Activated T-helper 17 cell treated with anti-CD3 and anti-CD28 coated beads, Interleukin-2, amount 50 U/mL, for 72 hours (primary cell): ENCODE measurements at places on chromosomes 4 and X.

GRCh38 chrX:136747003-136747986, 33.4 kb downstream of the ARHGEF6 start:
- peak; percentile 84 for ATAC-seq

DNA sequence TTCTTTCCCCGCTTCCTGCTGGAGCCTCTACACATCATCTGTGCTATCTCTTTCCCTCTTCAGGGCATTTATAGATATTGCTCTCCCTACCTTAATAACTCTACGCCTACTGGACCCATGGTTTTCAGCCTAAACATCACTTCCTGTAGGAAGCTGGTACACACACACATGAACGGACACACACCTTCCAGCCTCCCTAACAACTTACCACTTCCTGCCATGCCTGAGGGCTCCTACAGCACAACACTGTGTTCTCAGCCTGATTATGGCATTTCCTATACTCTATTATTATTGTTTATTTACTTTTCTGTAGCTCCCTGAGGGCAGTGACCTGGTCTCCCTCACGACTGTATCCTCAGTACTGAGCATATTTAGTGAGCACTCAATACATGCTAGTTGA, 163.6 kb upstream of the MAP3K15 start:
- peak; percentile 10 for ATAC-seq

DNA sequence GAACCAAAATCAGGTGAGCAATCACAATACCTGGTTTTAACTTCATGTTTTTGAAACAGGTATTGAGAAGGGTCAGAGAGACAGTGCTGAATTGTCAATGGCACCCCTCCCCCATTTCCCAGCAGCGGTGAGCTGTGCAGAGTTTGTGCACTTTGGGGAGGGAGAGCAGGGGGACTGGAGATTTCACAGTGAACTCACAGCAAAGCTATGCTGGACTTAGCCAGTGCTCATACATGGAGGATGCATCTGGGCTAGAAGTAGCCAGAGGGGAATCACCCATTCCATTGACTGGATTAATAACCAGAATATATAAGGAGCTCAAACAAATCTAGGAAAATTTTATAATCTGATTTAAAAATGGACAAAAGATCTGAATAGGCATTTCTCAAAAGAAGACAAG, 612.6 kb downstream of the STPG2 start:
- ATAC-seq: no peak

DNA sequence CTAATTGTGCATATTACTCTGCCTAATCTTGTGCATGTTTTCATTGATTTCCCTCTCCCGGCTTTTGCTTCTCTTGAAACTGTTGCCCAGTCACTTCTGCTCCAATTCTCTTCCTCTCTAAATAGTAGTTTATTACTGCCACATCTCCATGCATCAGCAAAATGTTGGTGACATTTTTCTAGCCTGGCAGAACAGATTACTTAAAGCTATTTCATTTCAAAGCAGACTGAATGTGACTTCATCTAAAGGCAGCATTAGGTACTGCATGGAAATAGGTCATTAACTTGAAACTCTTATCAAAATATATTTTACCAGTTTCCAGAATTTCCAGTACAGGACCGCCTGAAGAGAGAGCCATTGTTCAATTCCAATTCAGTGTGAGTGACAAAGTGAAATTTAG, 52.4 kb downstream of the HPGDS start:
- ATAC-seq: no peak

GRCh38 chr4:2163311-2163821, 78.6 kb downstream of the HAUS3 start:
- ATAC-seq: no peak

- peak; percentile 8 for ATAC-seq
Observed at GRCh38 chrX:56762707-56763555, 33.9 kb downstream of the NBDY start.

- no peak for ATAC-seq
Observed at GRCh38 chrX:109785053-109785452, 52.0 kb upstream of the ACSL4 start.

DNA sequence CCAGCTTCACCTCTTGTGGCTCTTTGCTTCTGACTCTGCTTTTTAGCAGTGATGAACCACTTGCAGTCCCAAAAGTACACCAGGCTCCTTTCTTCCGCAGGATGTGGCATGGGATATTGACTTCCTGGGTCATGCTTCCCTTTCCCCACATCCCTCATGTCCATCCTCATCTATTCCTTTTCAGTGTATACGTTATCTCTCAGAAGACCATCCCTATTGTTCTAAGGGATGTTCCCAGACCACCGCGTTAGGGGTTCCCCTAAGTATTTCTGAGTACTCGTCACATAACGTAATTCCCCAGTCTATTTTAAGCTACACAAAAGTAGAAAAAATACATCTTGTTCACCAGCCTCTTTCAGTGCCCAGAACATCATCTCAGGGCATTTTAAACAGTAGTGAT, 71.1 kb upstream of the NLGN4X start:
- no peak for ATAC-seq

- ATAC-seq: no peak
Observed at GRCh38 chrX:70049925-70050324, at the start of gene AWAT2. TSS of gene AWAT2 (minus strand) at chrX:70049938. CDS start at chrX:70049932, 6 bp downstream.

GRCh38 chr4:38455092-38455862, 208.7 kb upstream of the KLF3 start:
- peak; percentile 81 for ATAC-seq

- ATAC-seq: no peak
Observed at GRCh38 chrX:131840799-131841495, 182.2 kb upstream of the STK26 start.

DNA sequence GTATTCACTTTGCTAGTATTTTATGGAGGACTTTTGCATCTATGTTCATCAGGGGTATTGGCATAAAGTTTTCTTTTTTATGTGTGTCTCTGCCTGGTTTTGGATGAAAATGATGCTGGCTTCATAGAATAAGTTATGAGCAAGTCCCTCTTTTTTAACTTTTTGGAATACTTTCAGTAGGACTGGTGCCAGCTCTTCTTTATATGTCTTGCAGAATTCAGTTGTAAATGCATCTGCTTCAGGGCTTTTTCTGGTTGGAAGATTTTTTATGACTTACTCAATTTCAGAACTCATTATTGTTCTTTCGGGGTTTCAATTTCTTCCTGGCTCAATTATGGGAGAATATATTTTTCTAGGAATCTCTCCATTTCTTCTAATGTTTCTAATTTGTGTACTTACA, 9.1 kb upstream of the CSN2 start:
- ATAC-seq: no peak

GRCh38 chrX:148928811-148929210, 428.4 kb downstream of the AFF2 start:
- ATAC-seq: no peak

DNA sequence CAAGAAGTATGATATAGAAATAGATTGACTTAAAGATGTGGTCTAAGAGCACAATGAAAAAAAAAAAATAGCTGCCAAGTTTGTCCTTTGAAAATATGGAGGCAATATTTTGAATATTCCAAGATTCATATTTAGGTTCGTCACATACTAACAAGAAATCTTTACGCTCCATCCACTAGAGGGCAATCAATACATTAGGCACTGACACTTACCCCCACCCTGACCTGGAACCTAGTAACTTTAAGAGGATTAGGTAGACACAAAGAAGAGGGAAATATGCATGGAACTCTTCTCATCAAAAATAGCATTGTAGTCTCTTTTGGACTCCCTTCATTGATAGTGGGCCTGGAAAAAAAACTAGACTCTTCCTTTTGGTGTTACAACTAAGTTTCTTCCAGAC, 1108.1 kb downstream of the PCDH19 start:
- ATAC-seq: no peak

- ATAC-seq: no peak
Observed at GRCh38 chr4:987624-988513, 1.0 kb downstream of the IDUA start.

GRCh38 chrX:68878977-68879645, 50.3 kb downstream of the EFNB1 start:
- ATAC-seq: no peak

DNA sequence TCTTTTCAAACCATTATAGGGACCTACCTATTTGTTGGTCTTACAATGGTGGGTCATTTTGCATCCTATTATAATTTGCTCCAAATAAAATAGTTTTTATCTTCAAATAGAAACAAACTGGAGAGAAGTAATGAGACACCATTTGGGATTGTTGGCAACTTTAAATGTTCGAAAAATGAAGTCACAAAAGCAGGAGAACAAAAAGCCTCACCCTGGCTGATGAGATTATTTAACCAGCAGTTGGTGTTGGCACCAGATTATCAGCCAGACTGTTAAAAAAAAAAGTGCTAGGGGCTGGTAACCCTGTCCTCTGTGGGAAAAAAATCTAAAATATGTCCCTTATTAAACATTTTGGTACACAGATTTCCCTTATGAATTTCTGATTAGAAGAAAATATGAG, 100.3 kb downstream of the DCK start:
- no peak for ATAC-seq

DNA sequence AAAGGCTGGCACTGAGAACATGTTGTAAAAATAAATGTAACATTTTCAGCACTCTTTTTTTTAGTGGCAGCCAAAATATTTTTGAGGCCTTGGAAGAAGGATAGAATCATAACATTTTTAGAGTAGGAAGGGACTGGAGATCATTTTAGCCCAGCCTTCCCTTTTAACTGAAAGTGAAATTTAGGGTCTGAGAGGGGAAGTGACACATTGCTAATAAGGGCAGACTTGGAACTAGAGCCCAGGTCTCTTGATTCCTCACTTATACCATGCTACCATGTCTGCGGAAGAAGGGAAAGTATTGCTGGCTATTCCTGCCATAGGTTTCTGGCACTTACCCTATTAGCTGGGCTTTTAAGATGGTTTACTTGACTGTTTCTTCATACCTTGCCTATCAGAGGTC, 4.8 kb downstream of the WDR44 start:
- ATAC-seq: no peak

DNA sequence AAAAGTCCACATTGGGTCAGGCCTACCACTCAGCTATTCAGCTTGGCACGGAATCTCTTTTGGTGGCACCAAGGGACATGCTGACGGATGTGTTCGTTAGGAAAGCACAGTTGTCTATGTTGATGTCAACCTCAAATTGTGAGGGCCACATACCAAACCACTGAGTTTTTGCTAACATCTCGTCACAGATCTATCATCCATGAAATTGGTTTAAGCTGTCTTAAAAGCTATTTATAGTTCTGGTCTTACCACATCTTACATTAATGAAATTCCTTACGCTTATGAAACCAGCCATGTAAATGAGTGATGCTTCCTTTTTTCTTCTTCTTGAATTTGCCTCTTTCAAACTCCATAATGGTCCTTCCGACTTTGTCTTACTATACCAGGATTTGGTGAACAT, 101.5 kb downstream of the MGST2 start:
- ATAC-seq: no peak

- no peak for ATAC-seq
Observed at GRCh38 chrX:25941087-25941486, 197.1 kb upstream of the MAGEB18 start.
